ENCODE measurements at places on chromosomes 6 and 20. TPM values are rescaled to one million over a fixed set of nuclear protein-coding genes. Genes with fewer than 3 reads are reported as not detected.

- peak; percentile 64 for DNase-seq
Observed at GRCh38 chr6:12577124-12577850, 139.3 kb upstream of the PHACTR1 start.

GRCh38 chr6:117870486-117871242, 36.4 kb upstream of the SLC35F1 start:
- DNase-seq, result no peak

GRCh38 chr6:163731215-163732013, 316.9 kb downstream of the QKI start:
- no peak for DNase-seq

DNA sequence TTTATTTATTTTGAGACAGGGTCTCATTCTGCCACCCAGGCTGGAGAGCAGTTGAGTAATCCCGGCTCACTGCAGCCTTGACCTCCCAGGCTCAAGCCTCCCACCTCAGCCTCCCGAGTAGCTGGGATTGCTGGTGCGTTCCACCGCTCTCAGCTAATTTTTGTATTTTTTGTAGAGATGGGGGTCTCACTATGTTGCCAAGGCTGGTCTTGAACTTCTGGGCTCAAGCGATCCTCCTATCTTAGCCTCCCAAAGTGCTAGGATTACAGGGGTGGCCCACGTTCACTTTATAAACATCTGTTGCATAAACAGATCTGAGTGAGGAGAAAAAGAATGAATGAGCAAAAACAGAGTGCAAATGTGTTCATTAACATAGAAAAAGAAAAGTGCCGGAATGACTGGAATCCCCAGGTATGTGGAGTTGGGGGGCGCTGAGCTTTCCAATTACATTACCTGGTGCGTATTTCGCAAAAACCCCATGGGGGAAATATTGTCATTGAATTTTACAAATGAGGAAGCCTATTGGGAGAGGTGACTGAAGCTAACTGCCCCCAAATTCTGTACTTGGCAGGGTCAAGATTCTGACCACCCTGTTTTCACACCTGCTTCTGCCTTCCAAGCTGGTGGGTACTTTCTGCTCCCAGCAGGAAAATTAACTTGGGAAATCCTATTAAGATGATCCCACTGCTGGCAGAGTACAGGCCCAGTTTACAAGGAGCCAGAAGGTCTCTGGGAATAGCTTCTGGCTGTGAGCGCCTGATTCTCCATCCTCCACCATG, 207.7 kb upstream of the JARID2 start:
- no peak for DNase-seq

DNA sequence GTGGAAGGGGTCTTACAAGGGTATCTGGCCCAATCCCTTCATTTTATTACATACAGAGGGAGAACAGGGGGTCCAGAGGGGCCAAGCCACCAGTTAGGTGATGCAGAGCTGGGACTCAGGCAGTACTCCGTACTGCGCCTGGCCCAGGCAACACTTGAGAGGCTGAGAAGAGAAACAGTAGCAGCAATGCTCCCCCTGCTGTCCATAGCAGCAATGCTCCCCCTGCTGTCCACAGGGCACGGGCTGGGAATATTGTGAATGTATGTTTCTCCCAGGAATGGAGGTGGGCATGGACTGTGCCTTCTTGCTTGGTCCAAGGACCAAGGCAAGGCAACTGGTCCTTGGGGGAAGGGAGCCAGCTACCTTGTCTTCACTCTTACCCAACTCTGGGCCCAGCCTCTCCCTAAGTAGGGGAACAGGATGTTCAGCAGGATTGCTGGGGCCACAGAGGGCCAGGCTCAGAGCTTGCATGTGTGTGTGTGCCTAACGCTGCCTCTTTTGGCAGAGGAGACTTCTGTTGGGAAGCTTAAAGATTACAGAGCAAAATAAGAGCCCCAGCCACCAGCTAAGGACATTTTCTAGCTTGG, 14.8 kb upstream of the FAM83C start:
- DNase-seq, result peak; percentile 84

Gene EDEM2
- 19.0 TPM for polyA plus RNA-seq

DNA sequence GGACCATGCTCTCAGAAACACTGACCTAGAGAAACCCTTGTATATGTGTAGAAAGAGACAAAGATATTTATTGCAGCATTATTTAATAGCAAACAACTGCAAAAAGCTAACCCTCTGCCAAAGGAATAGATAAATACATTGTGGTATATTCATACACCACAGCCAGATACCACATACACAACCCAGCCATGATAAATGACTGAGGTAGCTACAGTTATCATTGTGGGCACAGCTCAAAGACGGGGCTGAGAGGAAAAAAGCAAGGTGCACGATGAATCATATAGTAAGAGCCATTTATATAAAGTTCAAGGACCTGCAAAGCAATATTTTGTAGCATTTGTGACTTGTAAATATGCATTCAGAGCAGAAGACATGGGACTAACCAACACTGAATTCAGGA, 30.8 kb downstream of the RSPO4 start:
- no peak for DNase-seq

Gene MATN4
- polyA plus RNA-seq, result 0.13 TPM

- DNase-seq, result peak; percentile 90
Observed at GRCh38 chr6:74073429-74073828, 377.4 kb downstream of the CD109 start.

- DNase-seq, result peak; percentile 36
Observed at GRCh38 chr6:47161176-47161687, 119.1 kb upstream of the ADGRF1 start.
